ENCODE measurements at places on chromosomes 11 and 22.

- no peak for DNase-seq
Measured at GRCh38 chr22:24118689-24119384, 62.5 kb upstream of the SUSD2 start.

DNA sequence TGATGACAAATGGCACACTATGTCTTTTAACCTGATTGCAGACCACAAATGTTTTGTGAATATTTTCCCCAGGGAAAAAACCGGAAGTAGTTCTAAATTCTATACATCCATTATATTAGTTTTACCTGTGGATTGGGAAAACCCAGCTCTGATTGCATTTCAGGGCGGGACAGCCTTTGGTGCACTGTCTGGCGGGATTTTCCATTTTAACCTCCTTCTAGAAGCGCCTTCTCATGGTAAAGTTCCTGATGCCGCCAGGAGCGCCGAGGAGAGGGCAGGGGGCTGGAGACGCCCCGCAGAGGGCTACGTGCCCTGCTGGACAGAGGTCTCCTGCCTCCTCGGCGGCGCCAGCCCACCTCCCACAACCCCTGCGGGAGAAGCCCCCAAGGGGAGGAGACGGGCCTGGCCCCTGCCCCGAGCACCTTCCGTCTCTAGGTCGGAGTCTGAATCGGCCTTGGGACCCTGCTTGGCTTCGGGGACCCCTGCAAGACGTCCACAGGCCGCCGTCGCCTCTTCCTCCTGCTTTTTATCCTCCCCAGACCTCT, 1.2 kb upstream of the P2RX6 start:
- no peak for DNase-seq

DNA sequence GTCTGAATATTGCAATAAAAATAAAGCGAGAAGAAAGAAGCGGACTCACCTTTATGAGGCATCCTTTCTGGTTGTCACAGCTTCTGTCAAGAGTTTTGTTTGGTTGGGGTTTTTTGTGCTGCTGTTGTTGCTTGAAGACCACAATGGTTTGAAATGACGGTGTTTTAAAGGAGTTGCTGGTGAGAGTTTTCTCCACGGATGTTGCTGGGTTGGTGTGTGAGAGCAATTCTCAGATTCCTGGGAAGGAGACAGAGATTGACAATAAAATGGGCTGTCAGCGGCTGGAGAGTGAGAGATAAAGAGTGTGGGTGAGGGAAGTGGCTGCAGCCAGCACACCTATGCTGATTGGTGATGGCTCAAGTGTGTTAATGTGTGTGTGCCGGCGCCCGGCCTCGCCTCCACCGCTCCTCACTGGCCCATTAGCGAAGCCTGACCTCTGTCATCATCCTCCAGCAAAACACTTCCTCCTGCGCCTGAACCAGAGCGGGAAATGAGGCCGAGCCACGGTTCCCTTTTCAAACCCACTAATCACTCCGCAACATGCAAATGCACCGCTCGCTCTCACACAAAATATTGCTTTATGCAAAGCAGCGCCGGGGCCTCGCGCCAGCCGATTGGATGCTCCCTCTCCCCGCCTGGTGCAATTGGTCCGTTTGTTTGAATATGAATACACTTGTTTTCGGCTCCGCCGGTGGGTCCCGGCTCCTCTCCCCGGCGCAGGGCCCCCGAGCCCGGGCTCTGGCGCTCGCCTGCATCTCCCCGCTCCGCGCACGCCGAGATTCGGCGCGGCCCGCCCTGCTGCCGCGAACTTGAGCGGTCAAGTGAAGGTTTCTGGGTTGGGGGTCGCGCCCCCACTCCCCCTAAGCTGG, at the start of gene PAX6:
Gene PAX6 (minus strand): TSS at position 544 of the 869 bp plus-strand sequence. CDS start 4,911 bp downstream, outside the sequence.
- no peak for DNase-seq

DNA sequence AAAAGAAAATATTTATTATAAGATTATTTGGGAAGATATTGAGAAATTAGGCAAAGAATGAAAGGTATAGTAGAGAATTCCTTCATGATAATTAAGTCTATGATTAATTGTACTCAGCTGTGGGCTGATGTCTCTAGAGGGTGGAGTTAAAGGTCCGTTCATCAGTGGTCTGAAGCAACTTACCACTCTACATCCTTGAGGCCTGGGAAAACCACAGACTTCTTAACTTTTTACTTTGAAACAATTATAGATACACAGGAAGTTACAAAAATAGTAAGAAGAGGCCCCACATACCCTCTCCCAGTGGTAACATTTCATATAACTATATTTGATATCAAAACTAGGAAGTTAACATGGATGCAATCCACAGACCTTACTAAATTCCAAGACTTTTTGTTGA, 167.0 kb upstream of the NECTIN1 start:
- DNase-seq = no peak
